Lung (tissue), 17 donors: ENCODE measurements at places on chromosomes 7 and 10. TPM values are rescaled to one million over a fixed set of nuclear protein-coding genes. Genes with fewer than 3 reads are reported as not detected.

The NKX1-2 gene
- not detected for polyA plus RNA-seq

The ENTPD1 gene
- polyA plus RNA-seq = 5.5 TPM

The TEX47 gene
- polyA plus RNA-seq = not detected

The C10orf105 gene
- 0.20 TPM for polyA plus RNA-seq

The MBLAC1 gene
- 1.7 TPM for polyA plus RNA-seq

The H2AZ2 gene
- polyA plus RNA-seq = 81.0 TPM
